ENCODE measurements at places on chromosomes 5 and 9.

- DNase-seq, result peak; percentile 9
These were observed 831 bp downstream of the KLHL3 start for GRCh38 chr5:137734962-137735554.

GRCh38 chr9:126649477-126649876 lies 35.7 kb downstream of the LMX1B start:
- DNase-seq, result no peak

GRCh38 chr9:113237026-113237425 lies 15.7 kb downstream of the SLC31A1 start:
- no peak for DNase-seq

DNA sequence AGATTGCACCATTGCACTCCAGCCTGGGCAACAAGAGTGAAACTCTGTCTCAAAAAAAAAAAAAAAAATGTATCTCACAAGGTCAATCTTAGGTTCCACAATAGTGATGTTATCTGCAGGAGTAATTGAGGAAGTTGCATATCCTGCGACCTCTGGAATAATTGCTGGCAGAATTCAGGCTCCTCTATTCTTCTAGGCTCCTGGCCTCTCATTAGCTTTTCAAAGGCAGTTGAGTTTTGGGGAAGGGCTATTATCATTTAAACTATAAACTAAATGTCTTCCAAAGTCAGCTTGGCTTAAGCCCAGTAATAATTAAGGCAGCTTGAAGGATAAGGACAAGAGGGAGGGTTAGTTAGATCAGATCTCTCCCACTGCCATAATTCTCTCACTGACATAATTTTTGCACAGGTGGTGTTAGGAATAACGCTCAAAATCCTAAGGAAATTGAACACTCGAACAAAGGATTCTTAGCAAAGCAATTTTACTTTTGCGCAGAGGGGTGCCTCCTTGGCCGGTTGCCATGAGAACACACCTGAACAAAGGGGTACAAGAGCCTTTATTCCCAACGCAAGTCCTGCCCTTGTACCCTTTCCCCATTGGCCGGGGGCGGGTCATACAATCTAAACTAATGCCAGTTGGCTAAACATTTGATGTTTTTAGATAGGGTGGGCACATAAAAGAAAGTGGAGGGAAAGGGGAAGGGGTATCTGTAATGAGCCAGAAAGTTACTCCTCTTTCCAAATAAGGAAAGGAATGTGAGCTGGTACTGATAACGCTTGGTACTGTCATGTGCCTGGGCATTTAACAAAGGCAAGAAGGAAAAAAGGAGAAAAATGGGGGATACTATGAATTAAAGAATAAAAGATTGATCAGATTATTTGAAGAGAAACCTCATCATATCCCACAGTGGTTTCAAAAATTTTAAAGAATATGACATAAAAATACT lies 106.4 kb upstream of the CCNG1 start:
- DNase-seq, result no peak

DNA sequence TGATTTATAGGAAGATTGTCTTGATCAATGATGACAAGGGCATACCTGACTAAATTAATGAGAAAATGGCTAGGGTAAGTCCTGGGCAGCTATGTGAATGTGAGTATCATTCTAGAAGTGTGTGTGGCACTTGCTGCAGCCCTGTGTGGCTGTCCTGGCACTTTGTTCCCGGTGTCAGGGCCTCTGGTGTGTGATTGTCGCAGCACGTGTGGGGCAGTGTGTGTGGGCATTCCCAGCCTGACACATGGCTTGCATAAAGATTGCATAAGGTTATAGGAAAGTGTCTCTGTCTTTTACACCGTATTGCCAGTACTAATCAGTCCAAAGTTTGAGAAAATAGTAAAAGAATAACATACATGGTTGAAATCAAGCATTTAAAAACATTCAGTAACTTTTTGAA lies 74.4 kb downstream of the TRIO start:
- DNase-seq, result no peak

- no peak for DNase-seq
These were observed 4.2 kb upstream of the CCIN start for GRCh38 chr9:36164989-36165388.

GRCh38 chr5:57889558-57889957 lies 406.9 kb upstream of the ACTBL2 start:
- DNase-seq, result no peak

GRCh38 chr9:107635803-107636174 lies 146.2 kb upstream of the KLF4 start:
- DNase-seq, result no peak

DNA sequence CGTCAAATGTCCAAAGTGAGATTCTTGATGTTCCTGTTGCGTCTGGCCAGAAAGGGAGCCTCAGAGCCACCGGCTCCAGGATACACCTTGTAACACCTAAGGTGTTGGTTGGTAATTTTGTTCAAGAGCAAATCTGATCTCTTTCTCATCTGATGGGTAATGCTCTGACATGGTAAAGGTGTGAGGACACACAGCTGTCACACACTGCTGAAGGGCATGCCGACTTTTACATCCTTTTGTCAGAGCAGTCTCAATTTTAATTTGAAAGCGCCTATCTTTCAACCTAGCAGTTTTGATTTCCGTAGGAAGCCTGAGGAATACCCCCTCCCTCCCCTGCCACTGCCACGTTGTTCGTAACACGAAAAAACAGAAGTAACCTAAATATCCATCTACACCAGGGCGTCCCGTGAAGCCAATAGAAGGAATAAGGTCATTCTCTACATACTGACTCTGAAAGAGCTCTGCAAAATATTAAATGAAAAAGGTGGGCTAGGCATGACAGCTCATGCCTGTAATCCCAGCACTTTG lies 57.4 kb downstream of the TSTD2 start:
- DNase-seq, result no peak

GRCh38 chr5:96565582-96566265 lies 96.5 kb upstream of the CAST start:
- no peak for DNase-seq

- DNase-seq, result no peak
These were observed 17.4 kb upstream of the CAMSAP1 start for GRCh38 chr9:135924628-135925338.

DNA sequence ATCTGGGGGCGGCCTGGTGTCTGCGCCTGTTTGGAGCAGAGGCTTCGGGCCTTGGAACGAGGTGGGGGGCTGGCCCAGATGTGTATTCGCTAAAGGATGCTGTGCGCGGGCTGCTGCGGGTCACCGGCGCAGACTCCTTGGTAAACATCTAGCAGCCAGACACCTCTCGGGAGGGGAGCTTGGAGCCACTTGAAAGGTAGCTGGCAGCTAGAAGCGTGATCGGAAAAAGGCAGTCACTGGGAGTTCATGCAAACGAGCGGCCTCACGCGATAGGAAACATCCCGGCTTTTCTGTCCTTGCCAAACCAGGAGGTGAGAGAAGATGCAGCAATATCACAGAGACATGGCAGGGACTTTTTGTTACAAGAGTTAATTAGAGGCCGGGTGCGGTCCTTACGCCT lies 8.1 kb downstream of the LAMC3 start:
- no peak for DNase-seq

DNA sequence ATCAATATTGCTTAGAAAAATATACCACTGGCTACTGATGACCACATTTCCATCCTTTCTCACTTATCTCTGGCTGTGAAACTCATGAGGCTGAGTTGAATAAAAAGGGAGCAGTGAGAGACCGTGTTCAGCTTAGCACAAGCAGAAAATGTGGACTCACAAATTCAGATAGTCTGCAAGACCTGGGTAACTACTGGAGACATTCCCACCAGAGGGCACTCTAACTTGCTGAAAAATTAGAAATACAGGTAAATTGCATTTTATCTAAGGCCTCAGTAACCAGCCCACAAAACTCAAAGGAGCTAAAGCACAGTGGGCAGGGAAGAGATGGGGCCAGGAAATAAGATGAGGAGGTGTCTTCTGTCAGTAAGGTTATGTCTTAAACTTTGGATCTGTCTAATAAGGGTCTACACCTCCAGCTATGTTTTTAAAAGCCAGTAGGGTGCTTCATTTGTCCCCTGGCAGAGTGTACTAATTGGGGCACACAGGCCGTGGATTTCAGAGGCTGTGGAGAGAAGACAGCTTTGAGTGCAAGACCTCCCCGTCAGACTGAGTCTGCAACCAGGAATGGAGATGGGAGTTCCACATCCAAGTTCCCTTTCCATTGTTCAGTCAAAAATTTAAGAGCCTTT lies 8.7 kb upstream of the NDUFB6 start:
- DNase-seq, result no peak

GRCh38 chr5:127925916-127926315 lies 157.7 kb upstream of the SLC12A2 start:
- no peak for DNase-seq

DNA sequence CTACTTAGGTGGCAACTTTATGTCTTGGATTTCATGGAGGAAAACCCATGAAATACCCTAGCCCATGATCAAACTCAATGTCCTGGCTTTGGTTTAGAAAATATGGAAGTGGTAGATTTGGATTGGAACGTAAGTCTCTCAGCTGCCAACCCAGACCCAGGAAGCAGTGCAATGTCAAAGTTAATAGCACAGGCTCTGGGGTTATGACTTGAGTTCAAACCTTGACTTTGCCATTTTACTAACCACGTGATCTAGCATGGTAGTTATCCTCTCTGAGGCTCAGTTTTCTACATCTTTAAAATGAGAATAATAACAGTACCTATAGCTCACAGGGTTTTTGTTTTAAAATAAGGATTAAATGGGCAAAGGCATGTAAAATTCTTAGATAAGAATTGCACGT lies 13.8 kb downstream of the FYB1 start:
- DNase-seq, result no peak

DNA sequence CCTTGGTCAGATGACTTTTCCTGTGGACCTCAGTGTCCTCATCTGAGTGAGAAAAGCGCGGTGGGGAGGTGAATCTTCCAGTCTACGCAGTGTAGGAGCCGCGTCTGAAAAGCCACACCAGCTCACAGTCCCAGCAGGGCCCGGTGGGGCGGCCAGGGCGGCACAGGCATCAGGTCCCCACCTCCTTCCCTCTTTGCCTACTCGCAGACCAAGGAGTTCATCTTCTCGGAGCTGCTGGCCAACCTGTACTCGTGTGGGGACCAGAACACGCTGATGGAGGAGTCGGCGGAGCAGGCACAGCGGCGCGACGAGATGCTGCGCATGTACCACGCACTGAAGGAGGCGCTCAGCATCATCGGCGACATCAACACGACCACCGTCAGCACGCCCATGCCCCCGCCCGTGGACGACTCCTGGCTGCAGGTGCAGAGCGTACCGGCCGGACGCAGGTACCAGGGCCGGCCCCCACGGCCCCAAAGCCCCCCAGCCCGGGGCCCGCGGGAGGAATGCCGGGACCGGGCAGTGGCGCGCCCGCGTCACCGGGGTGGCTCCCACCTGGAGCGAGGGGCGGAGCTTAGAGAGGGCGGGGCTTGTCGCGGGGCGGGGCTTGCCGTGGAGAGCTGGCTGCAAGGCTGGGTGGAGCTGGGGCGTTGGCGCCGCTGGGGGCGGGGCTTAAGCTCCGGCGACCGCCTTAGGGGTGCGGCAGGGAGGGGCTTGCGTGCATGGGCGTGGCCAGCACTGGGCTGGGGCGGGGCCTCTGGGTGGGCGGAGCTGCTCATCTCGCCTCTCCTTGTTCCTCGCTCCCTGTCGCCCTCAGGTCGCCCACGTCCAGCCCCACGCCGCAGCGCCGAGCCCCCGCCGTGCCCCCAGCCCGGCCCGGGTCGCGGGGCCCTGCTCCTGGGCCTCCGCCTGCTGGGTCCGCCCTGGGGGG lies 25.6 kb downstream of the GOLGA2 start:
- peak; percentile 97 for DNase-seq

GRCh38 chr9:12954441-12954840 lies 179.6 kb downstream of the LURAP1L start:
- no peak for DNase-seq

DNA sequence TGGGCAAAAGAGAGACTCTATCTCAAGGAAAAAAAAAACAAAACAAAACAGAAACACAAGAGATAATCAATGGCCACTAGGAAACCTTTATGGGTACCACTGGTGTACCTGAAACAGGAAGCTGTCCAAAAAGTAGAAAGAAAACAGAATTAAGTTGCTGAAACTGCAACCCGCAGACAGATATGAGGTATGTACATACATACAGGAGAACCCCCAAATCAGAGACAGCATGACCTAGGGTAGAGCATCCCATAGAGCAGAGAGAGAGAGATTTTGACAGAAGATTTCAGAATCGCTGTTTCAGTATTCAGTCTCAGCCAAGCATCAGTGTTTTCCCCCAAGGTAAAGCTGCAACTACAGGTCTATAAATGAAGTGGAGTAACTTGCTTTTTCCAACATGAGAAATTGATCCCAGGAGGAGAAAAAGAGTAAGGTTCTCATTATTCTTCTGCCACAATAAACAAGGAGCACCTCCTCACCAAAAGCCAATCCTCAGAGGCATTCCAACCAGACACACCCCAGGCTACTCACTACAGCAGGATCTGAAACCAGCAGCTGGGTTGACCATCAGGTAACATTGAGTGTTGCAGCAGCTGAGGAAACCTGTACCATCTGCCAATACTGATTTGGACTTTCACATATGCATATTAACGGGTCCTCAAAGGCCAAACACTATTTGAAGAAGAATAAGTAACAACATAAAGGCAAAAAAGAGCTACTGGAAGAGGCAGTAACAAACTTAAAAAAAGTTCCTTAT lies 630.0 kb downstream of the TAF11L14 start:
- DNase-seq, result no peak

- DNase-seq, result no peak
These were observed 74.3 kb upstream of the KLF9 start for GRCh38 chr9:70488793-70489105.

DNA sequence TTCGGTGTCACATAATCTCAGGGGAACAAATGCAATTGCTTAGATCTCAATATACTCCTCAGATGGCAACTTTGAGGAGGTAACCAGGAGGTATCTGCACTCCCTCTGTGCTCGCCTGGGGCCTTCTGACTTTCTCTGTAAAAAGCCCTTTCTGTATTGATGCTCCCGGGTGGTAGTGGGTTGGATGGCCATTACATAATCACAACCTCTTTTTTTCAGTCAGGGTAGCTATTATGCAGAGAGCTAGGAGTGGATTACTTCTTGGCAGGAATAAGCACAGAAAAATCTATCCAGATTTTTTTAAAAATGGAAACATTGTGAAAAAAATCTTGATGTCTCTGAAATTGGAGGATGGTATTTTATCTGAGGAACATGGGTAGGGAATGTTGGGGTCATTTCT lies 116.6 kb downstream of the SH3GL2 start:
- no peak for DNase-seq

DNA sequence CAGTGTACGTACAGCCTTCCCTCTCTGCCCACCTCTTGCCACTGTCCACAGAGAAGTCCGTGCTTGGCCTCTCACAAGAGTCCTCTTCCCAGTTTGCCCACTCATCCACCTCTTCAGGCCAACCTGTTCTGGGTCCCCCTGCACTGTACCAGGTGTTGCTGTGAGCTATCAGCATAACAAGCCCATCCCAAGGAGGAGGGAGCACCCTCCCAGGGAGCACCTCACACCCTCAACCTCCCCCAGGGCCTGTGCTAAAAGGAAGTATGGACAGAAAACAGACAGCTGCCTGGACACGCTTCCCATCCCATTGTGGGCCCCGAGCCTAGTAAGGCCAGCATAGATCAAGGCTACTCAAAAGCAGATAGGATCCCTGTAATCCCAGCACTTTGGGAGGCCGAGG lies 114.2 kb upstream of the ICE1 start:
- DNase-seq, result no peak

GRCh38 chr5:54709096-54709495 lies 191.5 kb downstream of the SNX18 start:
- DNase-seq, result no peak

GRCh38 chr9:4750023-4750673 lies 9.1 kb upstream of the AK3 start:
- DNase-seq, result no peak
